M059J (cell line): ENCODE measurements at places on chromosomes 7 and 10. TPM values are rescaled to one million over a fixed set of nuclear protein-coding genes. Genes with fewer than 3 reads are reported as not detected.

DNA sequence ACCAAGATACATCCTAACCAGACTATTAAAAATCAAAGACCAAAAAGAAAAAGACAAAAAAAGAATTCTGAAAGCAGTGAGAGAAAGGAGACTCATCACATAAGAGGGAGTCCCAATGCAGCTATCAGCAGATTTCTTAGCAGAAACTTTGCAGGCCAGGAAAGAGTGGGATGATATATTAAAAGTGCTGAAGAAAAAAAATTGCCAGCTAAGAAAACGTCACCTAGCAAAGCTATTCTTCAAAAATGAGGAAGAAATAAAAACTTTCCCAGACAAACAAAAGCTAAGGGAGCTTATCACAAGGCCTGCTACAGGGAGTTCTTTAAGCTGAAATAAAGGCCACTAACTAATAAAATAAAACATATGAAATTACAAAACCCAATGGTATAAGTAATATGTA, 40.5 kb upstream of the CDK6 start:
- no peak for DNase-seq

GRCh38 chr10:105210546-105210945, 569.5 kb downstream of the SORCS3 start:
- DNase-seq: no peak

DNA sequence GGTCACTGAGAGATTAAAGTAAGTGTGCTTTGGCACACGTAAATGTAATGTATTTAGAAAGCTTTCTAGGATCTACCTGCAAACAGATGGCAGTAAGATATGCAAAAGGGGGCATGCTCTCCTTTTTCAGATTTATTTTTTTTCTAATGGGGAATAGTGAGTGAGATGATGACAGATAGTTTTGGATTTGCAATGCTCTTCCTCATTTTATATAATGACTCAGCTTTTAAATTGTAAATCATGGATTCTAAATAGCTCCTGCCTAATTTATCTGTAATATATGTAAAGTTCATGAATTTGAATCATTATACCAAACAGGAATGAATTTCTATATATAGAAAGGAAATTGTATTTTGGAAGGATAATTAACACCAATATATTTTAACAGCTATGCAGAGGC, 961.6 kb upstream of the LRRTM3 start:
- no peak for DNase-seq

PGAM2 gene
- 1.2 TPM in 2 replicates for total RNA-seq

DNA sequence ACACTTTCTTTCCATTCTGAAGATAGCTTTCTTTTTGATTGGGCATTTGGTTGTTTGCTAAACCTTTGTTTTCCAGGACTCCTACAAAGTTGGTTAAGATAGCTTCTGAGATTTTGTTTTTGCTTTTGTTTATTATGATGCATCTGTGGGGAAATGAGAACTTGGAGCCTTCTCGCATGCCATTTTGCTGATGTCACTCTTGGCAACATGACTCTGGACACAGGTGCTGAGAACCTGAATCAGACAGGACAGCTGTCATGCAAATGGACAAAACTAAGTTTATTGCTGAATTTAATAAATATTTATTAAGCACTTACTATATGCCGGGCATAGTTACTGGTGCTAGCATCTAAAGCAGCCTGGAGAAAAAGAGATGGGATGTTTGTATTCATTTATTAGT, 274.1 kb downstream of the ZEB1 start:
- DNase-seq: no peak

DNA sequence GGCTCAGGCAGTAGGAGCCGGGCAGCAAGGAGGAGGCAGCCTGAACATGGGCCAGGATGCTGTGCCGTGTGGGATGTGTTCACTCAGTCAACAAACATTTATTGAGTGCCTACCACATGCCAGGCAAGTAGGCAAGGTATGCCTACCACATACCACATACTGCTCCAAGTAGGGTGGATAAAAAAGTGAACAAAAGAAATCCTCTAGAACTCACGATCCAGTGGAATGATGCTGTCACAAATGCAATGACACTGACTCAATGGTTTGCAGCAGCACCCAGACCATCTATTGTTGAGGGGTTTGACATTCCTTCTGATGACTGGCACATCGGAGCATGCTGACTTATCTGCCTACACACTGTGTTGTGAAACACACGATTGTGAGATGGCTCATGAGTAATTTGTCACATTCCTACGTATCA, 413.5 kb downstream of the NRG3 start:
- DNase-seq: peak; percentile 16

DNA sequence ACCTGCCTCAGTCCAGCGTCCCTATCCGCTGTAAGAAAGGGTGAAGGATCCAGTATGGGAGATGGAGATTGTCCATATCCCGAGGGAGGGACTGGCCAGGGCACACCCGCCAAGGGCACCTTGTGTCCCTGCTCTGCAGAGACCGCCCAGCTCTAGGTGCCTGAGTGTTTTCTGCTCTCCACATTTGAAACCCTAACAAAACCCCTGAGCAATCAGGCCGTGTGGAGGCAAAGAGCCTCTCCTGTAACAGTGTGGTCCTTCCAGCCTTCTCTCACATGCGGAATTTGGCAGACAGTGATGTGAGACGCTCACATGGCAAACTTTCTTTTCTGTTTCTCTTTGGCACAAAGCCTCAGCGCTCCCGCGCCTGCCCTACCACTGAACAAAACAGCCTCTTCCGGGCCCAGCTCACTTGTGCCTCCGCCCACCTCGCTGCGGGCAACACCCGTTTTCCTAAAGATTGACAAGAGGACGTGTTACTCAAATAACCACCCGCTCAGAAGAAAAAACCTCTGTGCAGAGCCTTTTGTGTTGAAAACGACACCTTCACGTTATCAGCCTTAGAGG, 514.8 kb downstream of the DNAJB6 start:
- peak; percentile 11 for DNase-seq

MACC1 gene
- total RNA-seq: 0.07 and 0.15 TPM in 2 replicates

CLDN3 gene
- not detected in 2 replicates for total RNA-seq

- no peak for DNase-seq
Measured at GRCh38 chr7:138212314-138212713, 136.1 kb downstream of the AKR1D1 start.

DNA sequence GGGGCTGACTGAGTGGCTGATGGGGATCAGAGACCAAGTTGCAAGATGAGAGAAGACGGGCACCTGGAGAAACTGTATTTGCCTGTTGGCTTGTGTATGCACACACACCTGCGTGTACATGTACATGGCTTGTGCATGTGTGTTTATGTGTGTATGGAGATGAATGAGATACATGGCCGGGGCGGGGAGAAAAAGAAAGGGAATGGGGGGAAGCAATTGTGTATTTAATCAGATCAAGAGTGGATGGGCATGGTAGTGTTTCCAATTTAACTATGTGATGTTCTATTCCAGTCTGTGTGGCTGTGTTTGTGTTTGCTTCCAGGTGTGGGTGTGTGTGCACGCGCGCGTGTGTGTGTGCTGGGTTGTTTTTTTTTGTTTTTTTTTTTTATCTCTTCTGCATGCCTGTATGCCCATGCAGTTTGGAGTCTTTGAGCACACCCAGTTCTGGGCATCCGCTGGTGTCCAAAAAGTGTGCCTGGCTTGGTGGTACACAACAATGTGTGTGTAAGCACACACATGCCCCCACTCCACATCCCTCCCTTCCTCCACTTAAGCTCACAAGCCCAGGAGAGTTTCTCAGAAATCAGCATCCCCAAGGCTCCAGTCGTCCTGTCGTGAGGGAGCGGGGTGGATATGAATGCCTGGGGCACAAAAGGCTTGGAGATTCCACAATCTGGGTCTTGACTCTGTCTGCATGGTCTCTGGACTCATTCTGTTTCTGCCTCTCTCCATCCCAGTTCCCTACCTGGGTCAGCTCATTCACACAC, 2.5 kb upstream of the VGF start:
- DNase-seq: peak; percentile 33

GRCh38 chr10:48550977-48551376, 53.9 kb downstream of the ARHGAP22 start:
- no peak for DNase-seq

DNA sequence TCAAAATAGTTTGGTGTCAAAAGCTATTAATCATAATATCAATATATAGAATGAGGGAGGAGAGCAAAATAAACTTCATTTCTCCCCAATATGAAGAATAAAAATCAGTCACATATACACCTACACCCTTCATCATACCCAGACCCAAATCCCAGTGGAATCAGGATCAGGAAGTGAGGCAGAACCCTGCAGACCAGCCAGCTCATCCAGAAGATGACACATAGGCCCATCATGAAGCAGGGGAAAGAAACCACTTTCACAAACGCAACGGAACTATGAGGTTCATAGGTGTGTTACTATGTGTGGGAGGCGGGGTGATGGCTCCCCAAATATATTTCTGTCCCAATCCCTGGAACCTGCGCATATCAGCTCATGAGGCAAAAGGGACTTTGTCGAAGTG, 89.0 kb downstream of the RSU1 start:
- DNase-seq: no peak

SUMF2 gene
- 106 and 128 TPM in 2 replicates for total RNA-seq

- no peak for DNase-seq
Measured at GRCh38 chr10:58963101-58963534, 213.3 kb upstream of the PHYHIPL start.

GRCh38 chr10:126036515-126036914, 140.2 kb downstream of the FANK1 start:
- no peak for DNase-seq

DNA sequence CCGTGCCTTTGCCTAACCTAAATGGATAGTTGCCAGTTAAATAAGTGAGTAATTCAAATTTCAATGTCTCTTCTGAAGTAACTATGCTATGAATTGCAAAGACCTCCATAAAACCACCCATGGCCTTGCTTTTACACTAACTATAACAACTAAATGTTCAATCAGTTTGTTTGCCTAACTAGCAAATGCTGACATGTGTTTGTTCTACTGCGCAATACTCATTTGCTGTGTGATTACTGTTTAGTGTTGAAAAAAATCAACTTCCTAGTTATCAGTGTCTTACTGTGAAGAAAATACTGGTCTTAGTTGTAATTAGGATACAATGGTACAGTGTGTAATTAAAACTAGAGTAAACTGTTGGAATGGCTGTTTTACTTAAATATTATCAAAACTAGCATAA, 47.3 kb upstream of the GATAD1 start:
- DNase-seq: no peak
